ENCODE measurements at places on chromosomes 16 and 17.

- no peak for DNase-seq
Observed at GRCh38 chr17:67438667-67439066, 61.6 kb downstream of the PITPNC1 start.

- no peak for DNase-seq
Observed at GRCh38 chr17:43477832-43478634, 5.7 kb upstream of the DHX8 start.

DNA sequence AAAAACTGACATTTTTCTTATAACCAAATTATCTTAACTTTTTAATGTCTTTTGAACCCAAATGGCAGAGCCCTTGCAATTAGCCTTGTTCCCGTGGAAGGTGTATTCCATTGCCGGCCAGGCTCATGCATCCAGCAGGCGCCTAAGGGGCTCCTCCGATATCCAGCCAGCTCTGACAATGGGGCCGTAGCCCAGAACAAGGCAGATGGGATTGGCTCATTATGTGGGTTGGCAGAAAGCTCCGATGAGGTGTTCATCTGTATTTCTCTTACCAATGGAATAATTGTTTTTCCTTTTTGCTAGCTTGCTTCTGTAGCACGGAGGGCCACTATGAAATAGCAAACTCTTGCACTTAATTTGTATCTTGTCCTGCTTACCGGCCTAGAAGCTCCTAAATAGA lies 208.2 kb upstream of the CHMP6 start:
- no peak for DNase-seq

DNA sequence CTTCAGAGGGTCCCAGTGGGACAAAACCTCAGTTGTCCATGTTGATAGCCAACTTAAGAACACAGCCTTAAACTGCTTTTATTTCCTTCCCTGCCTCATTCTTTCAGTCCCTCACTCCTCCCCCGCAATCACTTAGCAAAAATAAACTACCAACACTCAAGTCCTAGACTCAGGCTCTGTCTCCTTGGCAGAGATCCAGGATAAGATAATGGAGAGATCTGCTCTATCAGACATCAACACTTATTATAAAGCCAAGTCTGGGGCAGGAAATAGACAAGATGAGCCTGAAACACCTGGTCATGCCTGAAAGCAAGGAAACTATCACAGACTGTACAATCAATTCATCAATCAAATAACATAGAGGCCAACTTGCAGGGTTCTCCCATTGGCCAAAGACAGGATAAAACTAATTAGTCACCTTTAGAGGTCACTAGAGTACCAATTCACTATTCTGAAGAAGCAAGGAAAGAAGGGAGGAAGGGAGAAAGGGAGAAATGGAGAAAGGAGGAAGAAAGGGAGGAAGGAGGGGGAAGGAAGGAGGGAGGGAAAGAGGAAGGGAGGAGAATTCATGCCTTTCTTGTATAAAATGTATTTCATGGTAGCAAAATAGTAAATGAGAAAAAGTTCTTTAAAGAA lies 15.7 kb downstream of the HYDIN start:
- no peak for DNase-seq

- no peak for DNase-seq
Observed at GRCh38 chr17:63439687-63440086, 6.4 kb downstream of the CYB561 start.

DNA sequence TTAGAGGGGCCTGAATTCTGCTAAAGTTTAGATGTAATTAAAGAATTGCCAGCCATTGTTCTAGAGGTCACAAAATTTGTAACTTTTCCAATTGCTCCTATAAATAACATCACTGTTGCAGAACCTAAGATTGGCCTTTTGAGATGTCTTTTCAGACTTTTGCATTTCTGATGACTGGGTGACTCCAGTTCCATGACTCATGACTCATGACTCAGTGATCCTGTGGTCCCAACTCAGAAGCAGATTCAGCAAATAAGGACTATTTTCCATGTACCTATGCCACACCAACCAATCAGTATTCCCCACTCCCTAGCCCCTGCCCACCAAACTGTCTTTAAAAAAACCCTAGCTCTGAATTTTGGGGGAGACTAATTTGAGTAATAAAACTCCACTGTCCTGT lies 740.9 kb downstream of the CDH8 start:
- DNase-seq, result no peak

DNA sequence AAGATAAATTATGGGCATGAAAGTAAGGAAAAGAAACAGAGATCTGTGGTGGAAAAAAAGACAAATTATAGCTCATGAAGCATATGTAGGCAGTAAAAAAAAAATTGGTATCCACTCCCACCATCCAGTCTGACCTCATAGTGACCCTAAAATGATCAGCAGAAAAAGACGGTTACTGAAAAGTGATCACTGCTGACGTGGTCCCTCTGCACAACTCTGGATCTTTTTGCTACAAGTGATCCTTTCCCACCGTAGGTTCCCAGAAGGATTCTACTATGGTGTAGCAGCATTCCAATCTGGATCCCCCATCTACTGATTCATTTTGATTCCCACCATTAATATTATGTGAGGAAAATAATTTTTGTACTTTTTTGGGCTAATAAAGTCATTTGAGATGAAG lies 10.9 kb upstream of the CHST6 start:
- DNase-seq, result no peak

GRCh38 chr16:66834746-66835145 lies 4.0 kb upstream of the NAE1 start:
- DNase-seq, result no peak

DNA sequence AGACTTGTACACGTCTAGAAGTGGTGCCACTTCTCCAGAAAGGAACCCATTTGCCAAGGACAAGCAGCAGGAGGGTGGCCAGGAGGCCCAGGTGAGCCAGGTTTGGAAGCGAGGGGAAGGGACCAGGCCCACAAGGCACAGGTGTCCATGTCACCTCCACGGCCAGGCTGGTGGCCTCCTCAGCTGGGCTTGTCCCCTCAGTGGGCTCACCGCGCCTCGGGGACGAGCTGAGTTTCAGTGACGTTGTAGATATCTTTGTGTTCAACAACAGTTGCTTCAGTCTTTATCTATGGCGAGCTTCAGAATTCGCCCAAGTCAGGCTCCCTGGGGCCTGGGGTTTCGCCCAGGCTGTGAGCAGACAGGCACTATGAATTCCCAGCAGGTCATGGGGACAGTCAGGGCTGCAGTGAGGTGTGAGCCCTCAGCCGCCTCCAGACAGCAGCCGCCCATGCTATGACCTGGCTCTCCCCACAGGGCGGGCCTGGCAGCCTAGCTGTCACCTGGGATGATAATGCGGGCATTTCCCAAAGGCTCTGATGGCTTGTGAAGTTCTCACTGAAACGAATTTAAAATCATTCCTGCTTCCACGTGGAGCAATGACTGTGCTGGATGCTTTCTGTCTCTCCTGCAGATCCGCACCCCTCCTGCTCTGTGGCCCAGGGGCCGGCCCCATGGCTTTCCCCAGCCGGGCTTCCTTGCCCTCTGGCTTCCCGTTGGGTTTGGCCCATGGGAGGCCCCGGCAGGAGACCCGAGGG lies 89.5 kb downstream of the MRC2 start:
- DNase-seq, result no peak

DNA sequence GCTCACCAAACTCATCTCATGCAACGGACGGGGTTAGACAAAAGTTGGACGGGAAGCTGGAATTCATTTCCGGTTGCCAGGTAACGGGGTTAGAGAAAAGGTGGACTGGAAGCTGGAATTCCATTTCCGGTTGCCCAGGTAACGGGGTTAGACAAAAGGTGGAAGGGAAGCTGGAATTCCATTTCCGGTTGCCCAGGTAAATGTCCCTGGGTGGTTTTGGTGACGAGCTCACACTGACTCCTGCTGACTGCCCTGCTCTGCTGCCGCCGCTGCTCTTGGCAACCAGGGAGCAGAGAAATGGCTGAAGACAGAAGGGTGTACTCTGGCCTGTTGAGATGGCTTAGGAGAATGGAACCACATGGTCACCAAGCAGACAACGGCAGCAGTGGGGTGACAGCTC lies 170.3 kb upstream of the RPH3AL start:
- no peak for DNase-seq

GRCh38 chr17:43696891-43697290 lies 35.2 kb upstream of the MEOX1 start:
- no peak for DNase-seq

GRCh38 chr17:66527335-66527734 lies 224.9 kb downstream of the PRKCA start:
- no peak for DNase-seq

DNA sequence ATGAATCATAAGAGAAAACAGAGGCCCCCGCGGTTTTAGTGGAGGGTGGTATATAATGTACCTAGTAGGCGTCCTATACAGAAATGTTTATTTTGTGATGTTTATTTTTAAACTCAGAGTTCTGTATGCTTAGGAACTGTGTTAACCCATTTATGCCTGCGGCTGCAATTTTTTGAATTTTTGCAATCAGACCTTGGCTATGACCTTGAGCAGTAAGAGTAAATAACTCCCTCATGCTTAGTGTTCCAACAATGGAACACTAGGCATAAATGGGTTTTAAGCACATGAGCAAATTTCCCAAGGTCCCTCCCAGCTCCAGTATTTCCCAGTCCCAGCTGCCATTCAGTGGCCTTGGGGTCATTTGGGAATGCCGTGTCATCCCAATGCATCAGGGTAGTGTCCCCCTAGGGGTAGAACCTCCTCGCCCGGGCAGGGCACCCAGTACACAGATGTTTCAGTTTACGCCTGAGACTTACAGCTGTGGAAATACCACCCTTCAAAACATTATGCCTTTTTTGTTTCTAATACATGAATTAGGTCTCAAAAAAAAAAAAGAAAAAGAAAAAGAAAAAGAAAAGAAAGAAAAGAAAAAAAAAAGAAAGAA lies 605.8 kb upstream of the CDH11 start:
- no peak for DNase-seq

- no peak for DNase-seq
Observed at GRCh38 chr16:10675861-10676260, 18.9 kb downstream of the TEKT5 start.

GRCh38 chr17:28961391-28961790 lies 10.1 kb upstream of the PHF12 start:
- no peak for DNase-seq

DNA sequence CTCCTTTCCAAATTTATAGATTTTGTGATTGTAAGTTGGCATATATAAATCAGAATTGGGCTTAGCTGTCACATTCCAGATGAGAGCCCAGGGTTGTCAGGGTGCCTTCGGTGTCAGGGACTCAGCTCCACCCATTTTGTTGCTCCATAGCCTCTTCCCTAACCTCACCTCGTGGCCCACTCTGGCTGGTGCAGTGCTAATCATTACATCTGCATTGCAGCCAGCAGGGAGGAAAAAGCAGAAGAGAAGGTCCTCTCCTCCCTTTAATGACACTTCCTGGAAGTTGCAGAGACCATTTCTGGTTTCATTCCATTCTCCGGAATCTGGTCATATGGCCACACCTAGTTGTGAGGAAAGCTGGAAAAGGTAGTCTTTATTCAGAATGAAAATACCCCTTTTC lies 113.3 kb downstream of the CCT6B start:
- no peak for DNase-seq

Data from GM10248 (cell line).